Naive thymus-derived CD4-positive, alpha-beta T cell (primary cell): ENCODE measurements at places on chromosomes 6 and 20. TPM values are rescaled to one million over a fixed set of nuclear protein-coding genes. Genes with fewer than 3 reads are reported as not detected.

DNA sequence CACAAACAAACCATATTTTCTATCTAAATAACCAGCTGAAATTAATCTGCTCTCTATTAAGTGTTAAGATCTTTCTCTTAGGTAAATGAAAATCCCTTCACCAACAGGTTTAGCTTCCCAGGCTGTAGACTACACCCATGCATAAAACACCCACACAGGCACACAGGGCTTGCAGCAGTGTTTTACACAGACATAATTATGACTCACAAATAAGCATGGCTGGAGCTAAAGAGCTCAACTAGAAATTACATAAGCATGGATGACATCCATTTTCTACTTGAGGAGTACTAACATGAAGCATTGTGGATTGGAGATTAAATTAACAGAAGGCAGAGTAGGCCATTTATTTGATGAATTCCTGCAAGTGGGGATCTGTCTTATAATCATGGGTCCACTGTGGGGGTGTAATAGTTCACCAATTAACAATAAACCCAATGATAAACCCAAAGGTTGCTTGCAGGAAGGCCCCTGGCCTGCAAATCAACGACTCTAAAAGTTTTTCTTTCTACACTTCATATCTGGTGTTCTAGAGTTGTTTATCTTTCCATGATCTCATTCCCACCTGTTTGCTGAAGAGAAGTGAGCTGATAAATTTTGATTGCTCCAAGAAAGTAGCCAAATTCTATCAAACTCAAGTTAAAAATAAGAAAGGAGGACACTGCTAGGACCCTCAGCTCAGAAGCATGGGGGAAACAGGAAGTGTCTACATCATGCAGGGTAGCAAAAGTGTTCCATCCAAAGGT, 33.8 kb upstream of the E2F3 start:
- H3K4me3 ChIP-seq, result no peak overlapping the region
- peak overlapping the region; percentile 65 for H3K27ac ChIP-seq
- H3K27me3 ChIP-seq, result no peaks in the 10 kb centered on the region

DNA sequence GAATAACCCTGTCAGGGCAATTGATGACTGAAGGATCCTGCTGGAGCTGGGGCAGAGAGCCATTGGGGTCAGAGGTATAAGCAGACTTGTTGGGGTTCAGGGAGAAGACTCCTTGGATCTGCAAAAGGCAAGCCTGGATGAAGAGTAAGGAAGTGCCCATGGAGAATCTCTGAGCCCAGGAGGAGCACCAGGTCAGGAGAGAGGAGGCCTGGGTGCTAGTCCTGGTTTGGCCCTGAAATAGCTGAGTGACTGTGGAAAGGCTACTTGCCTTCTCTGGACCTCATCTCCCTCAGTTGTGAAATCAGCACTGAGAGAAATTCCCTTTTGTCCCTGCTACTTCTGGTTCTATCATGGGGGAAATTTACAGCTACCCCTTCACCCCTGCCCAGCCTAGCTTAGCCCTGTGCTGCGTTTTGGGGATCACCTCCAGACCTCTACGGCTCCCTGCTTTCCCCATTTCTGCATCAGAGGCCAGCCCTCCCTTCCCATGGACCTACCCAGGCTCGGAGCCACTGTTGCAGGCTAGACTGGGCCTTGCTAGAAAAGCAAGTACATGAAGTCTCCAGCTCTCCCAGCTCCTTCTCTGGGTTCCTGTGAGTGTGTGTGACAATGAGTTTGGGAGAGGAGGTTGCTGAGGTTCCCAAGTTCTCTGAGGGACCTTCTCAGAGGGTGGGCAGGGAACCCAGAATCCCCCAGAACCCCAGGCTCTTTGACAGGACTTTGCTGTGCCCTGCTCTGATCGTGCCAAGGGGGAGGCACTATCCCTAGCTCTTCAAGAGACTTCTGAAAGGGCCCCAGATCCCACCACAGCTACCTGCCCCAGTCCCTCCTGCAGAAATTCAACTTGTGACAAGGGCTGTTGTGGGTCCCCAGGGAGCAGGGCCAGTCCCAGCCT, 2.3 kb upstream of the NCR2 start:
- H3K36me3 ChIP-seq, result no peaks in the 10 kb centered on the region
- DNase-seq, result no peak
- peak overlapping the region; percentile 57 for H3K27ac ChIP-seq

GRCh38 chr6:162702446-162702845, 25.1 kb downstream of the PRKN start:
- H3K4me3 ChIP-seq, result no peak overlapping the region
- no peaks in the 10 kb centered on the region for H3K27me3 ChIP-seq
- H3K36me3 ChIP-seq, result no peaks in the 10 kb centered on the region
- no peak overlapping the region for H3K27ac ChIP-seq
- no peak for DNase-seq

GRCh38 chr6:21953831-21954801, 342.7 kb downstream of the PRL start:
- no peak for DNase-seq
- no peak overlapping the region for H3K4me3 ChIP-seq

GRCh38 chr20:32603046-32603726, 18.1 kb upstream of the NOL4L start:
- H3K36me3 ChIP-seq, result no peaks in the 10 kb centered on the region
- H3K27ac ChIP-seq, result no peak overlapping the region
- no peaks in the 10 kb centered on the region for H3K4me1 ChIP-seq

DNA sequence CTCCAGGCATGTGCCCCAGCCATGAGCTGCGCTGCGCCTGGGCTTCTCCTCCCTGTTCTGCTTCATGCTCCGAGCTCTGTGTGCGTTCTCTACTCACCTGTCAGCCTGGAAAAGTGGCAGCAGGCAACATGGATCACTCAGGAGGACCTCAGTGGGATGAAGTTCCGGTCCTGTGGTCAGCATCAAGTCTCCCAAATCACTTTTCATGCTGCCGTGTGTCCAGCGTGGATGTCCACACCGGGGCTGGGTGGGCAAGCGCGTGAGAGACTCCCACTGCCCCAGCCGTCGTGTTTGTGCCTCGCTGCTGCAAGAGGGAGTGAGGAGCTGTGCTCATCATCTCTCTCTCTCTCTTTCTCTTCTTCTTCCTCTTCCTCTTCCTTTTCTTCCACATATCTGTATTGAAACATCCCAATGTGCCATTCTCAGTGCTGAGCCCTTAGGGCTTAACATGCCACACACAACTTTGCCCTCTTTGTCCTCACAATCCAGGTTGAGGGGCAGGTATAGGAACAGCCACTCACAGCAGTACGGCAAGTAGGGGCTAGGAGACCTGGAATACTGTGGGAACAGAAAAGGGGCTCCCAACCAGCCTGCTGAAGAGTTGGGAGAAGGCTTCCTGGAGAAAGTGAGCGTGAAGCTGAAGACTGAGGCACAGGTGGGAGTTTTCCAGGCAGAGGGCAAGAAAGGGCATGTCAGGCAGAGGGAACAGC, 3.8 kb upstream of the PDYN start:
- H3K27me3 ChIP-seq, result peaks cover 3% of the 10 kb centered on the region
- DNase-seq, result no peak
- no peaks in the 10 kb centered on the region for H3K36me3 ChIP-seq
- H3K4me3 ChIP-seq, result no peak overlapping the region

GRCh38 chr6:116015561-116015960, 45.1 kb downstream of the FRK start:
- peaks cover 7% of the 10 kb centered on the region for H3K27me3 ChIP-seq
- H3K4me1 ChIP-seq, result no peaks in the 10 kb centered on the region
- H3K27ac ChIP-seq, result no peak overlapping the region
- H3K4me3 ChIP-seq, result no peak overlapping the region

GRCh38 chr20:58574469-58574868, 59.3 kb upstream of the APCDD1L start:
- H3K4me1 ChIP-seq, result no peaks in the 10 kb centered on the region
- no peak overlapping the region for H3K27ac ChIP-seq
- H3K36me3 ChIP-seq, result no peaks in the 10 kb centered on the region
- no peak overlapping the region for H3K4me3 ChIP-seq
- H3K27me3 ChIP-seq, result no peaks in the 10 kb centered on the region

GRCh38 chr20:2794202-2794748, 6.2 kb downstream of the CPXM1 start:
- no peaks in the 10 kb centered on the region for H3K27me3 ChIP-seq
- no peak for DNase-seq
- H3K4me1 ChIP-seq, result no peaks in the 10 kb centered on the region
- no peak overlapping the region for H3K4me3 ChIP-seq
- no peak overlapping the region for H3K27ac ChIP-seq

GRCh38 chr6:90218959-90219208, 77.8 kb downstream of the BACH2 start:
- peak overlapping the region; percentile 85 for H3K27ac ChIP-seq
- peak; percentile 74 for DNase-seq
- peak overlapping the region; percentile 44 for H3K4me3 ChIP-seq
- no peaks in the 10 kb centered on the region for H3K27me3 ChIP-seq
- H3K36me3 ChIP-seq, result peaks cover 7% of the 10 kb centered on the region

DNA sequence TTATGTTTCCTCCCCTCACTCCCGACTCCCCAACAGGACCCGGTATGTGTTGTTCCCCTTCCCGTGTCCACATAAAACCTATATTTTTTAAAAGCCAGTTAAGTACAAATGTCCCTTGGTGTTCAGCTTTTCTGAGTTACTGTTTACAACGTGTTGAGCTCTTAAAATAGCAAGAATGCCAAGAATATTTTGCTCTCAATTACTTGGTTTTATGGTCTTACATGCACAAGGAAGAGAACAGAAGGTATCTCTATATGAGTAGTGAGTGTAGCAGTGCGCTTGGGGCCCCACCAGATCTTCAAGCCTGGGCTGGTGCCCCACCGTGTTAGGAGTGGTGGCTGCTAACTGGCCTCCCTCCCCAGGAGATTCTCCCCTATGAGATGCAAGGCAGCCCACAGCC, 75.3 kb downstream of the RIN2 start:
- no peaks in the 10 kb centered on the region for H3K36me3 ChIP-seq
- H3K4me1 ChIP-seq, result no peaks in the 10 kb centered on the region
- H3K27ac ChIP-seq, result no peak overlapping the region
- no peaks in the 10 kb centered on the region for H3K27me3 ChIP-seq
- DNase-seq, result no peak

GRCh38 chr6:15409301-15410125, 163.6 kb downstream of the JARID2 start:
- no peaks in the 10 kb centered on the region for H3K36me3 ChIP-seq
- H3K4me1 ChIP-seq, result peaks cover 17% of the 10 kb centered on the region
- no peak overlapping the region for H3K4me3 ChIP-seq
- no peaks in the 10 kb centered on the region for H3K27me3 ChIP-seq
- no peak for DNase-seq
- H3K27ac ChIP-seq, result no peak overlapping the region

GRCh38 chr6:1255636-1256365, 56.1 kb upstream of the FOXQ1 start:
- H3K4me1 ChIP-seq, result no peaks in the 10 kb centered on the region
- no peaks in the 10 kb centered on the region for H3K27me3 ChIP-seq
- H3K36me3 ChIP-seq, result no peaks in the 10 kb centered on the region
- no peak overlapping the region for H3K27ac ChIP-seq
- no peak for DNase-seq
- H3K4me3 ChIP-seq, result no peak overlapping the region

- H3K4me1 ChIP-seq, result peaks cover 6% of the 10 kb centered on the region
- DNase-seq, result no peak
- H3K27ac ChIP-seq, result no peak overlapping the region
- no peaks in the 10 kb centered on the region for H3K27me3 ChIP-seq
- H3K36me3 ChIP-seq, result no peaks in the 10 kb centered on the region
These were observed 72.4 kb upstream of the GGTLC1 start for GRCh38 chr20:24060851-24061590.

GRCh38 chr6:139829576-139829975, 455.1 kb upstream of the CITED2 start:
- no peak overlapping the region for H3K4me3 ChIP-seq
- DNase-seq, result no peak
- H3K36me3 ChIP-seq, result no peaks in the 10 kb centered on the region
- no peak overlapping the region for H3K27ac ChIP-seq
- no peaks in the 10 kb centered on the region for H3K4me1 ChIP-seq

The C2 gene
- polyA plus RNA-seq, result not detected

The STAU1 gene
- polyA plus RNA-seq, result 35.8 TPM

The HLA-DRA gene
- polyA plus RNA-seq, result 7.8 TPM

The EIF6 gene
- 150 TPM for polyA plus RNA-seq
